ENCODE measurements at places on chromosomes 6 and 20. TPM values are rescaled to one million over a fixed set of nuclear protein-coding genes. Genes with fewer than 3 reads are reported as not detected.
A peak's percentile ranks its signal among the peaks of the same experiment; 100 is the strongest.

LTB gene
- polyA plus RNA-seq = 2.2 TPM

CLPSL2 gene
- 0.39 TPM for polyA plus RNA-seq

IPCEF1 gene
- polyA plus RNA-seq = 9.7 TPM

FKBP5 gene
- 31.4 TPM for polyA plus RNA-seq

GRCh38 chr6:139708337-139709199, 334.1 kb upstream of the CITED2 start:
- DNase-seq = peak; percentile 73

DNA sequence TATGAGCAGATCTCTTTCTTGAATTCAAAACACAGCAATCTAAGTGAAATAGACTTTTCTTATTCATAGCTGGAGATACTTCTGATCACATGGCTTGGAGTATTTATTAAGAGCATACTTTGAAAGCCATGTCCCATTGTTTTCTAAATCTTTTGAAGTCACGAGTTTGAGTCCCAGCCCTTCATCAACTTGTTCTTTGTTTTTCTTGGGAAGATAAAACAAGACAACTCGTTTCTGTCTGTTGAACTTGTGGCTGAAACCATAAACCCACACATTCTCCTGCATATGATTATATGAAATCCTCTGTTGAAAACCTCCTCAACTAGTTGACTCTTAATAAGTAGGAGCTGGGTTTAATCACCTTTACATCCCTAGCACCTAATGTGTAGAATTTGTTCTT, 3.3 kb downstream of the RNF144B start:
- no peak for DNase-seq

GRCh38 chr20:13930281-13930680, 60.1 kb downstream of the SEL1L2 start:
- no peak for DNase-seq

DNA sequence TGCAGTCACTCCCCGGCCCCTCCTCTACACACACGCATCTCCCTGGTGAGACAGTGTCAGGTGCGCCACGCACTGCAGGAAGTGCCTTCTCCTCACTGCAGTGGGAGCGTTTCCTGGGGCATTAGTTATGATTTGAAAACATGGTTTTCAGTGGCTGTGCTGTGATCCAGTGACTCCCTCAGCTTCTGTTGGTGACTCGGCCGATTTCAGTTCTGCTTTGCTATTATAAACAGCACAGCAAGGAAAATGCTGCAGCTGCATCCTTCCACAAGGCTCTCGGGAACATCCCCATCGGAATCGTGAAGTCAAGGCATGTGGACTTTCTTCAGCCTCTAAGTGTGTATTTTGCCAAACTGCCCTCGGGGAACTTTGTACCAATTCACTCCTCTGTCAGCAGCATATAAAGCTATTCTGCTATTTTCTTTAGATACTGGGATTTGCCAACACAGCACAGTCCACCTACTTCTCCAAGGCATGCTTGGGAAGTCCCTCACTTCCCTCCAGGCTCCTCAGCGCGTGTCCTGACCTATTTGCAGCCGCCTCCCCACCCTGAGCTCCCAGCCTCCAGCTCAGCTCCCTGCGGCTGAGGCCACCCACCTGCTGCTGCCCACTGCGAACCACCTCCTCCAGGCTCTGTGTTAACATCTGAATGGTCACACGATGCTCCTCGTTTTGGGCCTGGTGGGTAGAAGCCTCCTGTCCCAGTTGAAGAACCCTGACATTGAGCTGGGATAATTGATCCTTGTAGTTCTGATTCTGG, 54.5 kb downstream of the GINS1 start:
- no peak for DNase-seq

- DNase-seq = no peak
Measured at GRCh38 chr20:36642136-36642535, 3.9 kb downstream of the SLA2 start.

Measured in renal cortex interstitium (tissue), 15 donors.